ENCODE measurements at places on chromosomes 12 and 14.

- DNase-seq = no peak
These were observed 61.2 kb upstream of the OTOGL start for GRCh38 chr12:80038062-80038560.

GRCh38 chr12:113994051-113994450 lies 27.9 kb upstream of the RBM19 start:
- no peak for DNase-seq

GRCh38 chr12:109701064-109701463 lies 12.6 kb upstream of the FAM222A start:
- DNase-seq = no peak

DNA sequence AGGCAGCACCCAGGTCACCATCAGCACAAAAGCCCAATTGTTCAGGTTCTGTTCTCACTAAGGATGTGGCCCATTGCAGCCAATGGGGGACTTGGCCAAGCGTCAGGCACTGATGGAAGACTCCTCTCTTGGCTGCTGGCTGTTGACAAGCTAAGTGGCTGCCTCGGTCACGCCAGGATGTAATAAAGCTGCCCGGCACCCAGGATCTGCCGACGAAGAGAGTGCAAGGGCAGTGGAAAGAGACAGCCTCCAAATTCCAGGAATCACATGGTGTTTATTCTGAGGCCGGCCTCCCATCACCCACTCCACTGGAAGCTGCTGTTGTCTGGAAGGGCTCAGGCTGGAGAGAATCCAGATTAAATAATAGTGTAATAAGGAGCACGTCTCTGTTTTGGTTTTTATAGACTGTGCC lies 451.8 kb upstream of the TBX3 start:
- DNase-seq = no peak

- DNase-seq = peak; percentile 3
These were observed 20.9 kb downstream of the PDE6H start for GRCh38 chr12:14993537-14994266.

- no peak for DNase-seq
These were observed 1183.7 kb downstream of the AACS start for GRCh38 chr12:126248871-126249403.

GRCh38 chr14:34336501-34336900 lies 125.5 kb downstream of the SPTSSA start:
- DNase-seq = no peak

DNA sequence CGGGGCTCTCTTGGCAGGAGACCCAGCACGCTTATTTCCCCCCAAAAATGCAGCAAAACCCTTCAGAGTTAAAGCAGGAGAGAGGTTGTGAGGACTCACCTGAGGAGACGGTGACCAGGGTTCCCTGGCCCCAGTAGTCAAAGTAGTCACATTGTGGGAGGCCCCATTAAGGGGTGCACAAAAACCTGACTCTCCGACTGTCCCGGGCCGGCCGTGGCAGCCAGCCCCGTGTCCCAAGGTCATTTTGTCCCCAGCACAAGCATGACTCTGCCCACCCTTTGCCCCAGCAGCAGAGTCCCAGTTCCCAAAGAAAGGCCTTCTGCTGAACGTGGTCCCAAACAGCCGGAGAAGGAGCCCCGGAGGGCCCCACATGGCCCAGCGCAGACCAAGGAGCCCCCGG lies 337.7 kb downstream of the TMEM121 start:
- no peak for DNase-seq

DNA sequence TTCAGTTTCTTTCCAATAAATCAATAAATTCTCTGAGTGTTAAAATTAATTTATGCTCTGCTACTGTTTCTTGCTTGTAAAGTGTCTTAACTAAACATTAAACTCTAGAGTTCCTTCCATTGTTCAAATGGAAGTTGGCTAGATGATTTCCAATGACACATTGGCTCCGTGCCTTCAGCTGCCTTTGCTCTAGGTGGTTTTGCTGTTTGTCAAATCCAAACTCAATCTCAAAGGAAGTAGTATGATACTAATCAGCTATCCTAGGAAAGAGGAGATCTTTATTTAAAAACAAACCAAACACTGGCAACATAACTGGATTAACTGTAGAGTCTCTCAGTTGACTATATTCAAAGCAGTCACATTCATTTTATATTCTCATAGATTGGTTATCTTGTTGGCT lies 356.4 kb downstream of the FOXG1 start:
- DNase-seq = no peak

- DNase-seq = no peak
These were observed 118.8 kb downstream of the ST8SIA1 start for GRCh38 chr12:22215467-22216253.

DNA sequence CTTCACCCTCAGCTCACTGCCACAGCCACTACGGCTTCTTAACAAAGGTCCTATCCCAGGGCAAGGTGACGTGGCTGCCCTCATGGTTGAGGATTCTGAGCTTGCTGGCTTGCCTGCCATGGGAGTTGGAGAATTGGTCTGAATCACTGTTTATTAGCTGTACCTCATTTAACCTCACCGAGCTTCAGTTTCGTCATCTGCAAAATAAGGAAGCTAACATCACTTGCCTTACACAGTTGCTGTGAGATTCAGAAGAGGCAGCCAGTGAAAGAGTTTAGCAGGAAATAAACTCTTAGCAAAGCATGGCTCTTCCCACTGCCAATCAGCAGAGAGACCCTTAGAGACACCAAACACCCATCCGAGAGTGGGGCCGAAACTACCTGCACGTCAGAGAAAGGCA lies 90.1 kb upstream of the KCNA1 start:
- DNase-seq = no peak

GRCh38 chr12:42213023-42213422 lies 25.0 kb downstream of the YAF2 start:
- peak; percentile 42 for DNase-seq

DNA sequence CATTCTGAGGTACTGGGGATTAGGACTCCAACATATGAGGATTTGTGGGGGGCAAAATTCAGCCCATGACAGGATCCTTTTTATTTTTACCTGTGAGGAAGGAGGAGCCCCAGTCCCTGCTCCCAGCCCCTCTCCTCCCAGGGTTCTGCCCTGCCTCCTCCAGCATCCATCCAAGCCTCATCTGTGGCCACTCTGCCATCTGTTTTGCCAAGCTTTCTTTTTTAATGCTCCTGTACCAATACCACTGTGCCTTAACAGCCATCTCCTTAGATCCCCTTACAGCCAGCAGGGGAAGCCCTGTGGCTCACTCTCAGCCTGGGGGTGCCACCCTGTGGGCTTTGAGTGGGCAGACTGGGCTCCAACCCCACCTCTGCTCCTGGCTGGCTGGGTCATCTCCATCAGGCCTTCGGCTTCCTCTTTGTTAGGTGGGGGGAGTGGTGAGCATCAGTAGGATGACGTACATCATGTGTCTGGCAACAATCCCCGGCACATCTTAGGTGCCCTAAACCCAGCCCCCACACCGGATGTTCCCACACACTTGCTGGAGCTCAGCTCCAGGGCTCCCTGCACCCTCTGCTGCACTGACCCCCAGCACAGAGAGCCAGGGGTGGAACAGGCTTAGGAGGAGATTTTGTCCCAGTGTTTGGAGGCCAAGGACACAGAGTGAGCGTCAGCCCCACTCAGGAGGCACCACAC lies 40.2 kb downstream of the CYP46A1 start:
- peak; percentile 31 for DNase-seq

- no peak for DNase-seq
These were observed 1.1 kb downstream of the DCTN2 start for GRCh38 chr12:57545809-57546437.

DNA sequence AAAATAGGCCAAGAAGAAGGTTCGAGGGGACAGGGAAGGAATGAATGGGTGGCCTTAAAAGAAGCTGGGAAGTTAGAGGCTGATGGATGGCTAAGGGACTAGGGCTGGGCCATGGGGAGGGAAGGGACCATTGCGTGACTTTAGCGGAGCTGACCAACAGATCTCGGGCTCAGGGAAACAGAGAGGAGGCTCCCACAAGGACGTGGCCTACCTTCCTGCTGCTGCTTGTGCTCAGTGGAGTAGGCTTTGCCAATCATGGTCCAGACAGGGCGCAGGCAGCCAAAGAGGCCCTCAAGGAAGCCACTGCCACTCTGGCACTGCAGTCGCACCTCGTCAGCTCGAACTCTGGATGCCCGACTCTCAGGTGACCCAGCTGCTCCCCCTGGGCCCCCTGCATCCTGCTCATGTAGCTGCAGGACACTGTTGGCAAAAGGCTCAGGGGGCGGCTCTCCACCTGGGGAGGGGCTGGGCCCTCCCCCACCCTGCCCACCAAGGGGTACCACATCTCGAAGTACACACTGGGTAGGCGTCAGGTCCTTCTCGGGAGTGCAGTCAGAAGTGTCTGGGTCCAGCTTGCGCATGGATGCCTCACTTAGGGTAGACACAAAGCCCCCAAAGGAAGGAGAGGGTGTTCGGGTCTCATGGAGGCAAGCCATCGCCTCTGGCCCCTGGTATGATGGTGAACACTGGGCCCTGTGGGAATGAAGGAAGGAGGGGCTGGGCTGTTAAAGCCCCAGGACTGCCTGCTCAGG lies 12.3 kb downstream of the MAP3K12 start:
- DNase-seq = no peak

- DNase-seq = no peak
These were observed 196.3 kb downstream of the TTC7B start for GRCh38 chr14:90619911-90620310.

GRCh38 chr12:116538076-116538591 lies 21.0 kb upstream of the MAP1LC3B2 start:
- DNase-seq = no peak

DNA sequence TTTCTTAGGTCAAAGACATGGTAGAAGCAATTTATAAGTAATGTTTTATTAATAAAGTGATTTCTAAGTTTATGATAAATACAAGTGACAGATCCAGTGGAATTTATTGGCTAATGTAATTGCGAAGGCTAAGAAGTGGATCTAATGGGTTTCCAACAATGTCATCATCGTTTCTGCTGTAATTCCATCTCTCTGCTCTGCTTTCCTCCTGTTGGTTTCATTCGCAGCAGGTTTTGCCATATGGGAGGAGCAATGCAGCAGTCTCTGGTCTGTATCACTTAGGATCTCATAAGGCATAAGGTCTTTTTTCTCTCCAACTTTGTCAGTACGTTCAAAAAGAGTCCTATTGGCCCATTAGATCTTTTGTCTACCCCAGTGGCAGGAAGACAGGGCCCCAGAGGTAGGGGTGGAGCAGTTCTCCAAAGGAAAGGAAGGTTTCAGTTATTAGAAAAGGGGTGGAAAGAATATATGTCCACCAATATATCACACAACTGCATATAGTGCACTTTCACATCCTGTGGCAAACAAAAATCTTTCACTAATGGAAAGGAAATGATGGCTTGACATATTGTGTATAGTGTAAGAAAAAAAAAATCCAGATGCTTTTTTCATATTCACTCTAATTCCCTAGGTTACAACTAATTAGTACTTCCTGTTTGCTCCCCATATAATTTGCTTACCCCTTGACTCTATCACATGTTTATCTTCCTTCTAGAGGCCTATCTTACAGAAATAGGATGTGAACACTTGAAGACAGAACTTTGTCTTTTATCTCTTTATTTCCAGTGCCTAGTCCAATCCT lies 451.3 kb downstream of the ZFP36L1 start:
- DNase-seq = no peak

GRCh38 chr14:106610691-106611090 lies 1084.3 kb downstream of the TMEM121 start:
- DNase-seq = no peak

DNA sequence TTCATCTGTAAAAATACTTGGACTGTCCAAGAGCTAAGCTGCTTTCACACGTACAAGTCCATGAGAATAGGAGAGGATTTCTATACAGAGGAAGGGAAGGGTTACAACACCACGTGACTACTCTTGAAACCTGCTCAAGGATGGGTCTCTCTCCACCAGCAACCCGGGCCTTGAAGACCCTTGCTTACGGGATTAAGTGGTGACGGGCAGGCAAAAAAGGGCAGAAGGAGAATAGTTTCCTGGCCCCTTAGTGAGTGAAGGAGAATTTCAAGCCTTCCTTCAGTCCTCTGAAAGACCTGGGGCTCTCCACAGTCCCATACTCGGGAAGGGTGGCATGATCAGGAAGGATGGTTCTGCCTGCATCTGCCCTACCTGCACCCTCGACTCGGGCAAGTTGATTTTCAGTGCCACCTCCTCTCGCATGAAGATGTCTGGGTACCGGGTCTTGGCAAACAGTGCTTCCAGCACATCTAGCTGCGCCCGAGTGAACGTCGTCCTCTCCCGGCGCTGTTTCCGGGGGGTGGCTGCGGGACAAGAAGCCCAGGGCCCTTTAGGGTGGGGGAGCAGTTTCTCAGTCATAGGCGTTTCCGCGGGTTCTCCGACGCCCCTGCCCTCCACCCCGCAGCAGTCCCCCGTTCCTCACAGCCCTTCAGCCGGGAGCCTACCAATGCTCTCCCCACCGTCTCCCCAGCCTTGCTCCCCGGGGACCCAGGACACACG lies 6.3 kb downstream of the OTX2 start:
- no peak for DNase-seq

DNA sequence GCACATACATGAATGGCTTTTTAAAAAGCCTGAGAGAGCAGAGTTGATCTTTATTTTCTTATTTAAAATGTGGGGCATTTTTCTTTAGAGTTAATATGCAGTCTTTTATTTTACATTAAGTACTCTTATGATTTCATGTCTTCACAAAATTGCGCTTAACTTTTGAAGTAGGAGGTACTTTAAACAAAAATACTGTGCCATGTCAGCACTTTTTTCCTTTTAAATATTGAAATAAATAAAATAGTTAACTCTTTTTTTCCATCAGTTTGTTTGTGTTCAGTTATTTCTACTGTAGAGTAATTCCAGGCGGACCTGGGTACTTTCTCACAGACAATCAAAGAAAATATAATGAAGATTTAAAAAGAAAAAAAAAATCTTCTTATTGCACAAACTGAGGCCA lies 231.7 kb downstream of the DPF3 start:
- no peak for DNase-seq

DNA sequence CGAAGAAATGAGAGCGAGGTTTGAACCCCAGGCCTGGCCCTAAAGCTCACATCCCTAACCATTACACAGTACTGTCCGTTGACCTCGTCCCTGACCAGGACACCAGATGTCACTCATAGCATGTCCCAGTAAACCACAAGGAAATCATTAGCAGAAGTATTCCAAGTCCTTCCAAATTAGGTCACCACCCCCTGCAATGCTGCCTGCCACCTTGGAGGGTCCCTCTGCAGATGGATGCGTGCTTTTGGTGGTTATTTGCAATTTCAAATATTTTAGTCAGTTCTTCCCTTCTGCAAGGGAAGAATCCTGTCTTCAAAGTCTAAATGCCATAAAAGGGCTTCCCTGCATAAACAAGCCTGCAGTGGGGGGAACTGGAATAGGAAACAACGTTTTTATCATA lies 71.3 kb downstream of the CLMN start:
- no peak for DNase-seq

DNA sequence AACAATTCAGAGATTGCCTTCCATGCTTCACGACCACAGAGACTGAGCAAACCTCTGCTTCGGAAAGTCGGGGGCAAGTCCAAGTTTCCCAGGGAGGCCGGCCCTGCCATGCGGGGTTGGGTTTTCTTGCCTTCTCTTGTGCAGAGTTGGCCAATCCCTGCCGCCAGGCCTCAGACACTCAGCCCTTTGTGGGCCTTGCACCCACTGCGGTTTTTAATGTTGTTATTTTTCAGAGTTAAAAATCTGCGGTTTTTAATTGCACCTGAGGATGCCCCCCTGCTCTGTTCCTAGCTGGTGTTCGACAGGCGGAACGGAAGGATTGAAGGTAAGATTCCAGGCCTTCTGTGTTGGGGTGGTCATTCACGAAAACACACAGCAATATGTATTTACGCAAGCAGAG lies 108.7 kb downstream of the CALM1 start:
- DNase-seq = no peak

Data from HTR-8/SVneo (cell line).